ENCODE measurements at places on chromosomes 5 and 9.

DNA sequence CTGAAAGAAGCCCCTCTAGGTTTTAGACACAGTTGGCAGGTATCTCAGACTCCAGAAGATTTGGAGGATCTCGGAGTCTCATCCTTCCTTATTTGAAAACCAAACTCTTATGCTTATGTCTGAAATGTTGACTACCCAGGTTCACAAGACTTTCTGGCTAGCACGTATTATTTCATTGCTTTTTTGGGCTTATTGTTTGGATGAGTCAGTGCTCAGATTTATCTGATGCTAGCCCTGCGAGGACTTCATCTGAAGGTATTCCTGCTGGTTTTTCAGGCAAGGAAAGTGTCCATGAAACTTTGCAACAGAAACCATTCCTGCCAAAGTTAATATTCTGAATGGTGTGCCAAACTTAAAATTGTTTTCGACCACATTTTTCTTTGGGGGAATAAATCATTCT, 8.5 kb downstream of the OSTF1 start:
- no peak for DNase-seq

- DNase-seq: no peak
These were observed 78.9 kb downstream of the ASTN2 start for GRCh38 chr9:117335837-117336433.

- no peak for DNase-seq
These were observed 26.0 kb downstream of the EGR1 start for GRCh38 chr5:138491284-138491648.

GRCh38 chr5:66013397-66013796, 87.0 kb downstream of the ERBIN start:
- no peak for DNase-seq

DNA sequence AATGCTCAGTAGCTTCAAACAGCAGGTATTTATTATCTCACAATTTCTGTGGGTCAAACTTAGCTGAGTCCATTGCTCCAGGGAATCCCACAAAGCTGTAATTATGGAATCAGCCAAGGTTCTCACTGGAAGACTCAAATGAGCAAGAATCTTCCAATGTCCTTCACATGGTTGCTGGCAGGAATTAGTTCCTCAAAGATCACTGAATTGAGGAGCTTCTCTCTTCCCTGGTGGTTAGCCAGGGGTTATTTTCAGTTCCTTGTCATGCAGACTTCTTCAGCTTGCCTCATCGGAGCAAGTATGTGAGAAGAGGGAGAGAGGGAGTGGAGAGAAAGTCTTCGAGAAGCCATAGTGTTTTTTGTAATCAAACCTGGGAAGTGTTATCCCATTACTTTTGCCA, 2331.9 kb downstream of the MAT2B start:
- DNase-seq: no peak

DNA sequence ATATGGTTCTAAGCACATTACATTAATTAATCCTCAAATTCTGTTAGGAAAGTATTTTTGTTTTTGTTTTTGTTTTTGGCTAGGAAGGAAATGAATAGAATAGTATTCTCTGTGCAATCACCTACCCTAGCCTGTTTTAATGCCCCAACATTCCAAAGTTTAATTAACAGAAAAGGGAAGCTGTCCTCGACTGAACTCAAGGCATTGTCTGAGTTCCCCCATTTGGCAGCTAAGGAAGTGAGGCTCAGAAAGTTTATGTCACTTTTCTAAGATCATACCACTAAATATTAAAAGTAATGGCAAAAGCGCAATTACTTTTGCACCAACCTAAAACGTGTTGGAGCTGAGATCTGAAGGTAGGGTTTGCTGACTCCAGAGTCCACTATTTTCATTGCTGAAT, 59.8 kb downstream of the FGF1 start:
- no peak for DNase-seq

GRCh38 chr5:99674101-99674500, 745.3 kb upstream of the CHD1 start:
- DNase-seq: no peak

DNA sequence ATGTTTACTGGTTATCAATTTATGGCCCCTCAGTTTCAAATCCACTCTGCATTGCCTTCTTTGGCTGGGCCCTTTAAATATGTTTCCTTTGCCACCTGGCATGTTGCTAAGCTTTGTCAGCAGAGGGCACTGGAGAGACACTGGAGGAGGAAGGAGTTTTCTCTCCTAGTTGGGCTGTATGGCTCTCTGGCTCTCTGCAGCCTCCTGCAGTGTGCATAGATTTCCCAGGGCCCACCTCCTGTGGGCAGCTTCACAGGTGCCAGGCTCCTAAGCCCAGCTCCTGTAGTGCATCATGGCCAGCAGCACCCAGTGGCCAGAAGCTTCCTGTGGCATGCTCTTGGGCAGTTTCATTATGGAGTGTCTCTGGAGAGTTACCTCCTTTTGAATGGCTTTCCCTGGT, 23.3 kb downstream of the CAVIN4 start:
- peak; percentile 60 for DNase-seq

DNA sequence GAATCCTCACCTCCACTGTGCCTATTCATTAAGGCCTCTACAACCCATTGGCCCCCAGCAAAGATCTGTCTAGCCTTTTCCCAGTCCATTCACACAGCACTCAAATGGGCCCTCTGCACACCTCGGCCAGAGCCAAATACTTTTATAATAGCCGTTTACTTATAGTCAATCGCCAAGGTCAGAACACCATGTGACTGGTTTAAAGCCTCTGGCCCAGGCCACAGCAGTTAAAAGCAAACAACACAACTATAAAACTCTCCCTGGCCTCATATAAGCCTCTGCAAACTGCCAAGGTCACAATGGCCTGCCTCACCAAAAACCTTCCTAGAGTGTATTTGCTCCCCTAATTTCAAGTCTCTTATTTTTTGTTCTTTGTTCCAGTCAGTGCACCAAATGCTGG, 562.6 kb downstream of the CAAP1 start:
- DNase-seq: no peak

GRCh38 chr9:16133556-16134227, 580.8 kb downstream of the CCDC171 start:
- DNase-seq: peak; percentile 88

DNA sequence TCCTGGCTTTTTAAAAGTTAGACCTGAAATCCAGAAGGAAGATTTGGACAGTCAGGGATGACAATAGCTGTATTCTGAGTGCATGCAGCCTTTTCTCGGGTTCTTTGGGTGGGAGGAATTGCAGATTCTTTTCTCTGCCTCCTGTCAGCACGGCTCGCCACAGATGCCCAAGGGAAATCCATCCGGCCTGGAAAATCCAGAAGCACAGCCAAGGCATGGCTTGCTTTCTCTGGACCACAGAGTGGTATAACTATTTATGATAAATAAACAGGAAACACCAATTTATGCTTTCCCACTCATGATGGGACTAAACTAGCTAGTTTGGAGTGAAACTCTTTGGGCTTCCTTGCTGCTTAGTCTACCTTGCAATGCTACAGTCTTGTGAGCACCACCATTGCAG, 59.1 kb downstream of the C9orf152 start:
- DNase-seq: no peak

DNA sequence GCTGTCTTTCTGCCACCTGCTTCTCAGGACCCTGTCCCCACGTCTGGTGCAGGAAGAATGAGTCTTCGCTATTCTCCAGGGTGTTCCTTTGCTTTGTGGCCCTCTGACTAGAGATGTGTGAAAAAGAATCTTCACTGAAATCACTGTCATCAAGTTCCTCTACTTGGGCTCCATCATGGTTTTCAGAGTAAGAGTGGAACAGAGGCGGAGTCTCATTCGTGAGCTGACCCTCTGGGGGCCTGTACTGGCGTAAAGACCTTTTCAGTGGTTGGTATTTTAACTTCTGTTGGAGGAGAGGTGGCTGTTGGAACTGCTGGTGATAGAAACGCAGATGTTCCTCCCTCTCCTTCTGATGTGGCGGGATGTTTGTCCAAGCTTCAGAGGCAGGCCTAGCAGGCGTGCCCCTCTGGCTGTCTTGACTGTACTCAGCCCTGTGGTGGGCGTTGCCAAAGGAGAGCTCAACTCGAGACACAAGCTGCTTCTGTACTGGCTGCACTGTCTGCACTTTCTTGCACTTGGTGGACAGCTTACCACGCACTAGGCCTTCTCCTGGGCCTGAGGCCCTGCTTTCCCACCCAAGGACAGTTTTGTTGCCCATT, 72.0 kb downstream of the KIF24 start:
- no peak for DNase-seq

GRCh38 chr9:128969491-128969890, 22.0 kb downstream of the NUP188 start:
- DNase-seq: peak; percentile 59

GRCh38 chr5:113162208-113162607, 185.6 kb downstream of the DCP2 start:
- DNase-seq: no peak

GRCh38 chr5:125011947-125012346, 265.5 kb upstream of the ZNF608 start:
- DNase-seq: no peak

- DNase-seq: no peak
These were observed 45.8 kb downstream of the LRRTM2 start for GRCh38 chr5:138829341-138829740.

DNA sequence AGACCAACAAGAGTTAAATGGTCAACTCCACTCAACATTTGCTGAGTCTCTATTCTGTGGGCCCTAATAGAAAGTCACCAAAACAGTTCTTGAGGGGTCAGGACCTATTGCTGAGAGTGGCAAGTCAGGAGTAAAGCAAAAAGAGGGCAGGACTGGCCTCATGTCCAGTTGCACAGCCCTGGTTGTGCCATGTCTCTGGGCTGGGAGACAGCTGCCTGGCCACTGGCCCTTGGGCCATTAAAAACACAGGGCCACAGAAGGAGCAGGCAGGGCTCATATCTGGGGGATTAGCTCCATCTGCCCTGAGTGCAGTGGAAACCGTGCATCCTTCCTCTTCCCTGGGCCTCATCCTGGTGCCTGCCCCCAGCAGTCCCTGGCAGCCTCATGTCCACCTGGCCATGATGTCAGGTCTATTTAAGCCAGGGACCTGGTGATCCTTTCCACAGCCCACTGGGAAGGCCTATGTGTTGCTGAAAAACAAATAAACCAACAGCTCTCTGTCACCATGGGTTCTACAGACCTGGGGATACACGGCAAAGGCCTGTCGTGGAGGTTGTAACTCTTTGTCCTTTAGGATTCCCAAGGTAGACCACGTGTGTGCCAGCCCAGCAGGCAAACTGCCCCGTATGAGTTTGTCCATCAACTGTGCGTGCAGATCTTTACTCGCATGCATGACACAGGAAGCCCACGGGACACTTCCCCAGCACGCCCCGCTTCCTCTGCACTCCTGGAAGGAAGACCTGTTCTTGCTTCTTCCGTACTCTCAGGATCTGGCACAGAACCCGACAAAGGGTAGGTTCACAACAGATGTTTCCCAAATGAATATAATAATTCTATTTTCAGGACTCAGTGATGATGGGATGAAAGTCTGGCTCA, 148.8 kb downstream of the MTX3 start:
- no peak for DNase-seq

DNA sequence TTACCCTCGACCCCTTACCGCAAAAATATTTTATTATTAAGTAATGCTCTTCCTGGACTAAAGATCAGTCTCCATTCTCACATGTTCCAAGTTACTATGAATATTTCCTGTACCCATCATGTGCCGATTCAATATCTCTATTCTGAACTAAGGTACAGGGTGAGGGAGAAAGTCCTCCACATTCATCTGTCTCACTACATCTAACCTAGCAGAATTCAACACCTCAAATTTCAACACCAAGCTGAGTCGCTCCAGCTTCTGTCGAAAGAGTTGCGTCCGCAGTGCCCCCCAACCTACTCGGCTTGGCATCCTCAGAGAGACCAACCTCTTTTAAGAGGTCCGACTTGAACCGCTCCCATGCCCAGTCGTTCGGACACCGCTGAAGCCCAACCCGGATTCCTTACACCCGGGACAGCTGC, 1.0 kb downstream of the CERT1 start:
- DNase-seq: peak; percentile 51

DNA sequence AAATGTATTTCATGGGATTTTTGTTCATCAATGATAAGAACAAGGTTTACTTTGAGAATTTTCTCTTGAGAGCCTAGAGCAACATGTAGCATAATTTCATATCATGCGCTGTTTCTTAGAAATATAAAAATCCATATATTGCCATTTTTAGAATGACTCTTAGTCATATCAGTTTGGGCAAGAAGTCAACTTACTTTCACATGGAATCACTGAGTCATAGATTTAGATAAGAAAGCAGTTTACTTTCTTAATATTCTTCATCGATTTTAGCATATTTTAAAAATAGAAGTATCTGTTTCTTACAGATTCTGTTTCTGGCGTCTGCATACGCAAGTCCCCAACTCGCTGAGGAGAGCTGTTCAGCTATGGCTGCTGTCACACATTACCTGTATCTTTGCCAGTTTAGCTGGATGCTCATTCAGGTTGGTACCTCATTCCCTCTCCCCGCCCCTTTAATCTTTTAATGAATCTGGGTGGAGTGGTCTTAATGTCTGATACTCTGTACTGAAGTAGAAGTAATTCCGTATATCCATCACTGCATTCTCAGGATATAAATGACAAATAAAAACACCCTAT, 406.6 kb downstream of the ADGRV1 start:
- DNase-seq: no peak

DNA sequence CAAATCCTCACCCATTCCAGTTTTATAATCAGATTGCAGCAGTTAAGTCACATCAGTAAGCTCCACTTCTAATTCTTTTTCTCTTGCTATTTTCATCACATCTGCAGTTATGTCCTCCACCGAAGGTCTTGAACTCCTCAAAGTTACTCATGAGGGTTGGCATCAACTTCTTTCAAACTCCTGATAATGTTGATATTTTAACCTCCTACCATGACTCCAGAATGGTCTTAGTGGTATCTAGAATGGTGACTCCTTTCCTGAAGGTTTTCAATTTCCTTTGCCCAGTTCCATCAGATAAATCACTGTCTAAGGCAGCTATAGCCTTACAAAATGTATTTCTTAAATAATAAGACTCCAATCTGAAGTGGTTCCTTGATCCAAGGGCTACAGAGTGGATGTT, 53.8 kb upstream of the EDIL3 start:
- DNase-seq: no peak

DNA sequence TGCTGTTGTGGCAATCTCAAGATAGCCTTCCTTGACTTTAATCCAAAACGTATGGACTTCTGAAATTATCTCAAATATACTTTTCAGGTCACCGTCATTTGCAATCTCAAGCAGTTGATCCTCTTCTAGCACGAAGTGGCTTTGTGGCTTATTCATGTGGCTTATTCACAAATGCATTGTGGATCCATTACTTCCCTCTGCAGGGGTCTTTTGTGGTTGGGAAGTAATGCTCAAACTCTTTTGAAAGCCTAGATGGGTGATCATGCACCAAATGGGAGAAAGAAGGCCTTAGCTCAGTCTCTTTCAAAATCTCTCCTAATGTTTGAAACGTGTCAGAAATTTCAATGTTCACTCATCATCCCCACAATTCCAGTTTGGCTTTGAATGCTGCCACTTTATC, 597.2 kb upstream of the CDH10 start:
- no peak for DNase-seq

GRCh38 chr9:107308461-107308860, 25.4 kb downstream of the RAD23B start:
- no peak for DNase-seq

- peak; percentile 87 for DNase-seq
These were observed 54.8 kb downstream of the FAM81B start for GRCh38 chr5:95445995-95446394.
